Activated T-cell treated with anti-CD3 and anti-CD28 coated beads, Interleukin-2, amount 50 U/mL, for 72 hours (primary cell): ENCODE measurements at places on chromosomes 1 and 21.

- no peak for DNase-seq
Measured at GRCh38 chr1:29467989-29468900, 231.9 kb downstream of the PTPRU start.

DNA sequence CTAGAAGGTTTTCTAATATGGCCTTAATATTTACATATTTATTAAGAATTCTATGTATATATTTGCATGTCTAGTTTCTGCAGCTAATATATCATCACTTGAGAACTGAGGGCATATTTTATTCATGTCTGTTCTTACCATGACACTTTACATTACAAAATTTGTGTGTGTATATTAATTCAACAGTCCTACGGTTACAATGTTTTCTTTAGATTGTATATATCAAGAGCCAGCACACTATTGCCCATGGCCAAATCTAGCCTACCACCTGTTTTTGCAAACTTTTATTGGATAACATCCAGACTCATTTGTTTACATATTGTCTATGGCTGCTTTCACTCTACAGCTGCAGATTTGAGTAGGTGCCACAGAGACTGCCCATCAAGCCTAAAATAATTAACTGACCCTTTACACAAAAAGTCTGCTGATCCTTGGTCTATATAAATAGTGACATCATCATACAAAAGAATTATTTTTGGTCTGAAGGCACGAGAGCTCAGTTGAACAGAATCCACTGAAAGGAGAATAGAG lies 577.4 kb upstream of the PBX1 start:
- no peak for DNase-seq

GRCh38 chr1:118151312-118151937 lies 33.6 kb downstream of the SPAG17 start:
- DNase-seq = peak; percentile 29

GRCh38 chr1:62076286-62076685 lies 118.4 kb upstream of the L1TD1 start:
- DNase-seq = no peak

DNA sequence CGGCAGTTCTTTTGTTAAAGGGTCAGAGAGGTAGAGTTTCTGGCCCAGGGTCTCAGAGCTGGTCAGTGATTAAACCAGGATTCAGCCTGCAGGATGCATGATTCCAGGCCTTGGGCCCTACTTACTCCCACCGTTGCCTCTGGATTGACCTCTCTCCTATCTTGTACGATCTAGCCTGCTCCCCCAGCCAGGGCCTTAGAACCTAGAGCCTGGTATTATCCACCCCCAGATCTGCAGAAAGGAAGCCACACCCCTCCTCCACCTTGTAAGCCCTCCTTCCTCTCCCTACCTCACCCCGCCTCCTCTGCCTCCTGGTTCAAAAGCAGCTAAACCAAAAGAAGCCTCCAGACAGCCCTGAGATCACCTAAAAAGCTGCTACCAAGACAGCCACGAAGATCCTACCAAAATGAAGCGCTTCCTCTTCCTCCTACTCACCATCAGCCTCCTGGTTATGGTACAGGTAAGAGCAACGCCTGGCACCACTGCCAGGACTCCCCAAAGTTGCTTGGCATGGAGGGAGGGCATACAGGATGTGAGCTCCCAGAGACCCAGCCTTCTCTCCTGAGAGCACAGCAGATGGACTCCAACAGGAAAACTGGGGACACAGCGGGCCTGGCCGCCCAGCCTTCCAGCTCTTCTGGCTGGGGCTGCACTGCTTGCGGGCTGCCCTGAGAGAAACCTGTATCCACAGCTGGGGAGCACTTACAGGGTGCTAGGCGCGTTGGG lies at the start of gene CD52:
Gene CD52, plus strand, starts transcription at position 347 of the 726 bp plus-strand sequence. Its CDS starts 60 bp downstream, at position 407.
- peak; percentile 76 for DNase-seq

DNA sequence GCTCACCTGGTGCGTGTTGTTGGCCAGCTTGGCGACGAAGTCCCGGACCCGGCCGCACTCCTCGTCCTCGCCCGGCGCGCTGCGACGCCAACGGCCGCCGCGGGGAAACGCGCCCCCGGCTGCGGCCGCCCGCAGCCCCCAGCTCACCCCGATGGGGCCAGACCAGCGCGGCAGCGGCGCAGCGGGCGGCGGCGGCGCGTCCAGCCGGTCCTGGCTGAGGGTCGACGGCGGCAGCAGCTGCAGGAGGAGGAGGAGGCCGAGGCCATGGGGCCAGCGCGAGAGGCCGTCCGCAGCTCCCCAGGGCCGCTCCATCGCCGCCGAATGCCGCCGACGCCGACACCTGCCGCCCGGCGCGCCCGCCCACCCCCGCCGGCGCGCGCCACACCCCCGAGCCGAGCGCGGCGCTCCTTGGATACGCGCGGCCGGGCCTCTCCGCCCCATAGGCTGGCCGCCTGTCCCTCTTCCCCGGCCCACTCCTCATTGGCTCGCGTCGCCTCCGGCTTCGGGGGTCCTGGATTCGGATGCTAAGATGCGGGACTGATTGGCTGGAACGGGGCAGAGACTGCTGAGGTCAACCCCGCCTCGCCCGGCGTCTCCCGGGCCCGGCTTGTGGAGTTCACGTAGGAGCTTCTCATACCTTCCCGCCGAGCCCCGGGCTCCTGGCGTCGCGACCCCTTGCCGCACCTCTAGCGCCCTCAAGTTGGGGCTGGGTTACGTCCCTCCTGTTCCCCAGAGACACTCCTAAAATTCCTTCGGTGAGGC lies at the start of gene SORT1:
Gene SORT1, minus strand, starts transcription at position 338 of the 762 bp plus-strand sequence. Its CDS starts 26 bp downstream, at position 312.
- DNase-seq = peak; percentile 69

DNA sequence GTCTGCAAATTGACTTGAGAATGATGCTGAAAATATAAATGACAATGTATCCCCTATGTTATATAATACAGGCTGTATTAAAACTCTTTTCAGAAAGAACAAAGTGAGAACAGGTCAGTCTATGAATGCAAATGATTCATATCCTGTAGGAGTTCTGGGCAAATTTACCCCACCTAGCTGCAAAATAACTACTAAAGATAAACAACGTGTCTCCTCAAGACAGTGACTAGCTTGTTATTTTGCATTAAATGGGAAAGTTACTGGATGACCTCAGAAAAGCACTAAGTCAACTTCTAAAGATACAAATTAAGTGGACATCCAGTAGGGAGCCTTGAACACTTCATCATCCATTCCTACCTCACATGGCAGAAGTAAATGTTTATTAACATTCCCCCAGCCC lies 11.1 kb downstream of the RNF19B start:
- no peak for DNase-seq

DNA sequence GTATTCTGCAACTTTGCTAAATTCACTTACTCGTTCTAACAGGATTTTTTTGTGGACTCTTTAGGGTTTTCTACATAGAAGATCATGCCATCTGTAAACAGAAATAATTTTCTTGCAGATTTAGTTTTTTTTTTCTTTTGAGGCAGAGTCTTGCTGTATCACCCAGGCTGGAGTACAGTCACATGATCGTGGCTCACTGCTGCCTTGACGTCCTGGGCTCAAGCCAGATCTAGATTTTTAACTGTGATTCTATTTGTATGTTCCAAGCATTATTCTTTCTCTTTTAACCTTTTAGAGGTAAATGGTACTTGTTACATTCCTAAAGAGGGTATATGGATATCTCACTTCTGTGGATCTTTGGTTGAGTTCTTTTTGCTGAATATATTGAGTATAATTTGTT lies 18.6 kb downstream of the FABP3 start:
- no peak for DNase-seq

DNA sequence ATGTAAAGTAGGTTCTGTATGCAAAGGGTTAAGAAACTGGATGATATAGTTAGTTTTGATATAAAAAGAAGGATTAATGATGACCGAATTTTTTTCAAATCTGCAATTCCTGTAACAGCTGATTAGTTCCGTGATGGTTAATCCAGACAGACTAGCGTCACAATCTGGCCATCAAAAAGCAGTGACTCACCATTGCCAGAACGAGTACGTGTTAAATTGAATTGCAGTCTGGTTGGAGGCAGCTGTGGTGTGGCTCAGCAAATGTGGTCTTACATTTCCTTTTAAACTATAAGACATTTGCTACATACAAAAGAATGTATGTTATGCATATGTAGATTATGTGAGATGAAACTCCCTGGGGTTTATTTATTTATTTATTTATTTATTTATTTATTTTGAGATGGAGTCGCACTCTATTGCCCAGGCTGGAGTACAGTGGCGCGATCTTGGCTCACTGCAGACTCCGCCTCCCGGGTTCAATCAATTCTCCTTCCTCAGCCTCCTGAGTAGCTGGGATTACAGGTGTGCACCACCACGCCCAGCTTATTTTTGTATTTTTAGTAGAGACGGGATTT lies 139.8 kb downstream of the RYR2 start:
- no peak for DNase-seq

GRCh38 chr21:44337941-44338895 lies 972 bp downstream of the CFAP410 start:
- DNase-seq = peak; percentile 31

- no peak for DNase-seq
Measured at GRCh38 chr1:40998668-40999067, 19.2 kb downstream of the CTPS1 start.

GRCh38 chr1:244139655-244140054 lies 88.6 kb downstream of the ZBTB18 start:
- DNase-seq = no peak

- DNase-seq = no peak
Measured at GRCh38 chr1:91809317-91809716, 76.6 kb downstream of the TGFBR3 start.

DNA sequence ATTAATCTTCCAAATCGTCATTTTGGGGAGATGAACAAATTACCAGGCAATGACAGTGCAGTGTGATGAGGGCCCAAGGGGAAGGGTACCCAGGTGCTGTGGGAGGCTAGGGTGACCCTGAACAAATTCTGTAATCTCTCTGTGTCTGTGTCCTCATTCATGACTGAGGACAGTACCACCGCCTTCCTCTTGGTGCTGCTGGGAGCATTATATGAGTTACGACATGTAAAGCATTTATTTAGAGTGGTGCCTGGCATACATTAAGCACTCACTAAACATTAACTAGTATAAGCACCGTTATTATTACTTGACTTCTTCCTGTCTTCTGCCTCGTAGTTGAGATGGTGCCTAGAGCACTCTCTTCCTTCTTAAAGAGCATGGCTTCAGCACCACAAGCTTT lies 468.2 kb upstream of the VAMP3 start:
- DNase-seq = no peak

GRCh38 chr1:33637846-33638440 lies 165.5 kb downstream of the ZSCAN20 start:
- DNase-seq = no peak

DNA sequence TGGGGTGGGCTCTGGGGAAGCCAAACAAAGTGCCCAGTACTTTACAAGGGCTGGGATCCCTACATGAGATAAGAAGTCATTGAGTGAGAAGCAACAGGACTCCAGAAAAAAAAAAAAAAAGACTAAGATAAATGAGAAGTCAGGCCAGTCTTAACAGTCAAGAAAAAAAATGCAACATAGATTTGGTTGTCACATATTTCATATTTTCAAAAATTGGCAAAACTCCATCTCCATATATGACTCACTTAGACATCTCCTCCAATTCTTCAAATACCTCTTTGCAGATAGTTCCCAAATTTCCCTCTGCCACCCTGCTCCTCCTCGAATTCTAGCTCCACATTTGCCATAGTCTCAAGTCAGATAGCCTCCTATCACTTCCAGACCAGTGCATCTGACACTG lies 20.9 kb upstream of the SIPA1L2 start:
- DNase-seq = no peak

DNA sequence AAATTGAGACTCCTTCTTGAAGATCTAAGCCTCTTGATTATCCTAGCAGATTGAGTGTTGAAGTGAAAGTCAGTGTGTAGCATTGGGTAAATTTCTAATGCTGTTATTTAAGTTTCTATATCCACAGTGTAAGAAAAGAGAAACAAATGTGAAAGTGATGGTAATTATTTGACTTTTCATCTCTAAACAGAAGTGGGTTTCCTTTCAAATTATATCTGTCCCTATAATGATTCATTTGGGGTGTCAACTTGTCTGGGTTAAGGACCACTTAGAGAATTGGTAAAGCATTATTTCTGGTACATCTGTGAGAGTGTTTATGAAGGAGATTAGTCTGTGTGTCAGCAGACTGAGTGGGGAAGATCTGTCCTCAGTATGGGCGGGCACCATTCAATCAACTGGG lies 133.0 kb upstream of the HMCN1 start:
- DNase-seq = no peak

DNA sequence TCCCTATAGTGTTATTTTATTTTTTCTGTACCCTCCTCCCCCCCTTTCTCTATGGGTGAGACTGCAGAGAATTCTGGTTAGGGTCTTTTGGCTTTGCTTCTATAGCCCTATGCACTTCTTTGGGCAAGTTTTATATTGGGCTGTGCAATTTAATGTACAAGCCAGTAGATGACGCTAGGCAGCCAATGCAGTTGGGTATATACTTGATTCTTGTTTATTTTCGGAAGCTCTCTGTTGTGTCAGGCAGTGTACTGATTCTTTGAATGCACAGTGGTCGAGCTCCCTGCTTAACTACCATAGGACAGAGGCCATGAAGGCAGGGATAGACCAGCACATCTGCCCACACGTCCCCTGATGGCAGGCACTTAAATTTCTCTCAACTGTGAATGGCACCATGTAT lies 34.1 kb upstream of the GPR52 start:
- DNase-seq = no peak

DNA sequence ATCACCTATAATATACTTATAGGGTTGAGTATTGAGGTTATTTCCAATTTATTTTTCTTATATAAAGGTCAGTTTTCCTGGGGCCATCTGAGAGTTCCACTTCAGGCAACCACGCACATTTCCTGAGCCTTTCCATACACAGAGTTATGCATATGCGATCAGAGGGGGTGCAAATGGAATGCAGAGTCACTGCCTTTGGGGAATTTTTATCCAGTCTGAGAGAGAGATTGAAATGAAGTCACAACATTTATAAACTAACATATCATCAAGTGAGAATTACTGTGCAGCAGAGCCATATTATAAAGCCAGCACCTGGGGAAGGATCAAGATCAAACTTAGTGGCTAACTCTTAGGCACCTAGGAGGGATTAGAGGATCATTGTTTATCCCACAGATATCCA lies 299.9 kb upstream of the PLXNA2 start:
- no peak for DNase-seq

DNA sequence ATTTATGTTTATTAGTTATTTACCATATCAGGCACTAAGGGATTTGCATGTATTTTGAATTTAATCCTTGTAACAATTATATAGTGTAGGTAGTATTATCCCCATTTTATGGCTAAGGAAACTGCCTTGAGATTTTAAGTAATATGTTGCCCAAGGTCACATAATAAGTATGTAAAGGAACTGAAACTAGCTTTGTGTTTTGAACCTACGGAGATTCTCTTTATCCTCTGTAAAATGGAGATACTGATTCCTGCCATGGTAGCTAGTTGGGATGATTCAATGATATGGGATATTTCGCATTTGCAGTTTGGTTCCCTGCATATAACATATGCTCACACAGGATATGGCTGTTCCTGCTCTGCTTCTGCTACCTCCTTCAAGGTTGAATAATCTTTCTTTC lies 144.3 kb downstream of the ST6GALNAC3 start:
- DNase-seq = no peak

- DNase-seq = peak; percentile 77
Measured at GRCh38 chr1:2194319-2194897, at the start of gene FAAP20. TSS of gene FAAP20 (minus strand) at chr1:2194772. CDS start at chr1:2194749, 23 bp downstream.

DNA sequence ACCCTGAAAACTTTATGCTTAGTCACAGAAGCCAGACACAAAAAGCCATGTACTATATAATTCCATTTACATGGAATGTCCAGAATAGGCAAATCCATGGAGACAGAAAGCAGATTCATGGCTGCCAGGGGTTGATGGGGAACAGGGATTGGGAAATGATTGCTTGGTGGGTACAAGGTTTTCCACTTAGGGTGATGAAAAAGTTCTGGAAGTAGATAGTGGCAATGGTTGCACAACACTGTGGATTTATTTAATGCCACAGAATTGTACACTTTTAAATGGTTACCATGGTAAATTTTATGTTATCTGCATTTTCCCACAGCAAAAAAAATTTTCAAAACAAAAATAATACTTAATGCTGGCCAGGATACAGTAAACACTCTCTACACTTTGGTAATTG lies 40.6 kb downstream of the ENAH start:
- DNase-seq = no peak
